Hair follicle dermal papilla cell (primary cell): ENCODE measurements at places on chromosomes 7 and 10. TPM values are rescaled to one million over a fixed set of nuclear protein-coding genes. Genes with fewer than 3 reads are reported as not detected.

Gene HOXA7
- not detected in 2 replicates for total RNA-seq

Gene RNF148
- 0.36 and 0.65 TPM in 2 replicates for total RNA-seq

Gene AKR1D1
- total RNA-seq, result not detected in 2 replicates

Gene OR2AE1
- 0.32 TPM in 1 of 2 replicates, not detected in the other for total RNA-seq

Gene SAMD9
- total RNA-seq, result 22.2 and 27.3 TPM in 2 replicates

Gene SLC26A4
- 0.16 and 0.24 TPM in 2 replicates for total RNA-seq

Gene C10orf62
- total RNA-seq, result 0.49 TPM in 1 of 2 replicates, not detected in the other

Gene KLF14
- total RNA-seq, result 0.12 TPM in 1 of 2 replicates, not detected in the other

Gene ZNF679
- total RNA-seq, result not detected in 2 replicates

Gene SSBP1
- 57.4 and 72.3 TPM in 2 replicates for total RNA-seq

Gene FAM13C
- total RNA-seq, result 0.49 and 1.6 TPM in 2 replicates

Gene CDHR3
- total RNA-seq, result 34.1 and 45.3 TPM in 2 replicates

Gene GNG11
- total RNA-seq, result 19.0 and 21.4 TPM in 2 replicates

Gene MARVELD1
- 63.3 and 68.2 TPM in 2 replicates for total RNA-seq

Gene ADAM8
- 1.7 and 3.4 TPM in 2 replicates for total RNA-seq

Gene CYP3A5
- 0.32 TPM in 1 of 2 replicates, not detected in the other for total RNA-seq

Gene CABCOCO1
- total RNA-seq, result 2.8 and 8.3 TPM in 2 replicates

Gene CD36
- 7.5 and 8.9 TPM in 2 replicates for total RNA-seq

Gene GIMAP7
- not detected in 2 replicates for total RNA-seq

Gene PLOD3
- 84.5 and 87.3 TPM in 2 replicates for total RNA-seq

Gene TRIM50
- not detected in 2 replicates for total RNA-seq

Gene IL2RA
- not detected in 2 replicates for total RNA-seq

Gene PPRC1
- 35.5 and 42.5 TPM in 2 replicates for total RNA-seq

Gene CNNM1
- total RNA-seq, result 0.36 and 0.97 TPM in 2 replicates

Gene HOXA1
- under 0.01 TPM in 1 of 2 replicates, not detected in the other for total RNA-seq

Gene AP5Z1
- total RNA-seq, result 66.7 and 67.7 TPM in 2 replicates

Gene SSMEM1
- not detected in 2 replicates for total RNA-seq

Gene CTBP2
- 78.2 and 95.4 TPM in 2 replicates for total RNA-seq

Gene CCDC3
- total RNA-seq, result 0.36 and 1.5 TPM in 2 replicates

Gene TRIM56
- 20.4 and 25.3 TPM in 2 replicates for total RNA-seq

Gene PSAP
- total RNA-seq, result 758 and 826 TPM in 2 replicates

Gene HOXA4
- not detected in 2 replicates for total RNA-seq

Gene STAMBPL1
- total RNA-seq, result 22.7 and 30.5 TPM in 2 replicates

Gene CFAP46
- 0.49 and 0.81 TPM in 2 replicates for total RNA-seq

Gene COL13A1
- 9.5 and 15.4 TPM in 2 replicates for total RNA-seq

Gene BICC1
- 143 and 189 TPM in 2 replicates for total RNA-seq

Gene MYPN
- 0.81 and 1.1 TPM in 2 replicates for total RNA-seq

Gene SPDYE6
- not detected in 2 replicates for total RNA-seq

Gene C10orf95
- not detected in 2 replicates for total RNA-seq

Gene PNLIPRP3
- 0.12 TPM in 1 of 2 replicates, not detected in the other for total RNA-seq

Gene CPN1
- total RNA-seq, result not detected in 2 replicates

Gene VAX1
- not detected in 2 replicates for total RNA-seq
